ENCODE measurements at places on chromosomes 2 and 18.

- no peak for DNase-seq
These were observed 237.3 kb downstream of the CALCRL start for GRCh38 chr2:187210726-187211125.

GRCh38 chr2:200455958-200456421 lies 53.9 kb downstream of the KCTD18 start:
- no peak for DNase-seq

- no peak for DNase-seq
These were observed 81.5 kb upstream of the PGAP1 start for GRCh38 chr2:197007716-197008628.

DNA sequence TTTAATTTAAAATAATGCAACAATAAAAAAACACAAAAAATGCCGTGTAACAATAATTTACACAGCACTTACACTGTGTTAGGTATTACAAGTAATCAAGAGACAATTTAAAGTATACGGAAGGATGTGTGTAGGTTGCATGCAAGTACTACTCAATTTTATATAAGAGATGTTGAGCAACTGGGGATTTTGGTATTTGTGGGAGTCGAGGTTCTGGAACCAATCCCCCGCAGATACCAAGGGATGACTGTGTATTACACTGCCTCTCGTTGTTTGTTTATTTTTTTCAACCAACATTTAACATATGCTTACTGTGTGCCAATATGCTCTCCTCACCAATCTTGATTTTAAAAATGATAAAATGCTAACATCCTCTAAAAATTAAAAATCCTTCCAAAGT lies 24.8 kb downstream of the MAP3K2 start:
- no peak for DNase-seq

GRCh38 chr2:57330447-57330846 lies 716.2 kb upstream of the VRK2 start:
- no peak for DNase-seq

- no peak for DNase-seq
These were observed 46.1 kb upstream of the FOSL2 start for GRCh38 chr2:28346587-28346986.

GRCh38 chr2:75622500-75622899 lies 24.1 kb upstream of the MRPL19 start:
- DNase-seq, result no peak

GRCh38 chr2:207933396-207934065 lies 91.8 kb downstream of the PLEKHM3 start:
- DNase-seq, result no peak
